ENCODE measurements at places on chromosomes 3 and 15.

DNA sequence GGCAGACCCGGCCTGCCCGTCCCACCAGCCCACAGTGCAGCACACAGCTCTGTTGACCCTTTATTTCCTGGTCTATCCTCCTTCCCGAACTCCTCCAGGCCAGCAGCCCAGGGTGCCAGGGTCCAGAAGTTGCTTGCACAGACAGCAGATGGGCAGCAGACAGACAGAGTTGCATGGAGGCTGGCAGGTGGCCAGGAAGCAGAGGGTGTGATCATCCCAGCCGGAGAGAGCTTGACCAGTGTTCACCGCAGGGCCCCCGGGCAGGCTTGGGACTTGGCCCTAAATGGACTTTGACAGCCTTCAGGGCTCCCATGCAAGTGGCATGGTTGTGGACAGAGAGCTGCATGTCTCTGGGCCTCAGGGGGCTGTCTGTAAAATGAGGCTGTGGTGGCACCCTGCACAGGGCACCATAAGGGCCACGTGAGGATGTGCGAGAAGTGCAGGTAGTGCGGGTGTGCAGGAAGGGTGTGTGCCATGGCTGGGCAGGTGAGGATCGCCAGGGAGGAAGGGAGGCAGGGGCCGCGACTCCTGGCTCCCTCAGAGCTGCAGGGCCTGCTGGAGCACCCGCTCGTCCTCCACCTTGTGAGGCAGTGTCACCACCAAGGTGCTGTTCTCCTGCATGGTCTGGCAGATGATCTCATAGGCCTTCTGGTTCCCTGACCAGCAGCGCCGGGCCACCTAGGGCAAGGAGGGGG is 6.3 kb upstream of the ZXDC start:
- no peak for DNase-seq

- DNase-seq, result no peak
These were observed 9.1 kb downstream of the CDAN1 start for GRCh38 chr15:42727750-42728381.

GRCh38 chr15:99986297-99987118 is 253.3 kb upstream of the LYSMD4 start:
- no peak for DNase-seq

DNA sequence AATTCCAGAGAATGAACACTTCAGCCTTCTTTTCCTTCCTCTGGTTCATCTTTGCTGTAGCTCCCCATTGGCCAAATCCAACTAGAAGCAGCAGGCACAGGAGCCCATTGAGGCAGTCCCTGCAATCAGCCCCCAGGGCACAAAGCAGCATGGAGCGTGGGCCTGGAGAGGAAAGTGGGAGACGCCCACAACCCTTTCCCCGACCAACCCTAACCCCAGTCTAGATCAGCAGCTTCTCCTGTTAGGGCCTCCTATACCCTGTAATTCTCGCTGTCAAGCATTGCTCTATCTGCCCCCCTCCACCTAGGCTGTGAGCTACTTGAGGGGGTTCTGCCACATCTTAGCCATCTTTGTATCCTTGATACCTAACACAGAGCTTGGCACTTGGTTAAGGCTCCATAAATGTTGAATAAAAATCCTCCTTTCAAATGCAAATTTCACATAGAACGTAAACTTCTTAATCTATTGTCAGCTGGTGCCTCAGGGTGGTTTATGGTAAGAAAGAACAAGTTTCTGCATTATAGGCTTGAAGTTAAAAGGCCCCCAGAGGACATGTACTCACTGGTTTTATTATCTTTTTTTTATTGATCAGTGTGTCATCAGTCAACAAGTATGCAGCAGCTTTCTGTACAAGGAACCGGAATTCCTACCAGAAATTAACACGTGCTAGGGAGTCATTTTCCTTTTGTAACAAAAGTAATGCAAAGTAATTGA is 97.9 kb upstream of the PFN2 start:
- no peak for DNase-seq

- no peak for DNase-seq
These were observed 441.9 kb upstream of the THRB start for GRCh38 chr3:24936574-24936973.

- DNase-seq, result peak; percentile 30
These were observed 182.7 kb upstream of the GADL1 start for GRCh38 chr3:31077021-31077601.

DNA sequence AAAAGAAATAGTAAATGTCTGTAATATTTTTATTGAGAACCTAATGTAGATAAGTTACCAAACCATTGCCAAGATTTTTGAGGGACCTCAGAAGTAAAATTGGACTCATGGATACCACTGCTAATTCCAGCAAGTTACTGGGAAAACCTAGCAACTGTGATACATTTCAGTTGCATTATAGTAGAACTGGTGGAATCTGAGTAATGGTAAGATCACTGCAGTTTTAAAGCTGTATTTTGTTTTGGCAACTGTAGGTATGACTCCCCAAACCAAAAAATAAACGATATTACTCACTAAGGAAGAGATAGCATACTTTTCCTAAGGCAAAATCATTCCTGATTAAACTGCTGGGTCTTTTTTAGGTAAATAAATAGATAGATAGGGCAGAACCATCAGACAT is 54.0 kb downstream of the ARMC8 start:
- no peak for DNase-seq

GRCh38 chr3:4938281-4938982 is 40.8 kb upstream of the BHLHE40 start:
- no peak for DNase-seq

GRCh38 chr15:89904519-89904918 is 8.2 kb downstream of the ARPIN start:
- DNase-seq, result no peak

- no peak for DNase-seq
These were observed 342.1 kb downstream of the OCA2 start for GRCh38 chr15:27757052-27757451.

DNA sequence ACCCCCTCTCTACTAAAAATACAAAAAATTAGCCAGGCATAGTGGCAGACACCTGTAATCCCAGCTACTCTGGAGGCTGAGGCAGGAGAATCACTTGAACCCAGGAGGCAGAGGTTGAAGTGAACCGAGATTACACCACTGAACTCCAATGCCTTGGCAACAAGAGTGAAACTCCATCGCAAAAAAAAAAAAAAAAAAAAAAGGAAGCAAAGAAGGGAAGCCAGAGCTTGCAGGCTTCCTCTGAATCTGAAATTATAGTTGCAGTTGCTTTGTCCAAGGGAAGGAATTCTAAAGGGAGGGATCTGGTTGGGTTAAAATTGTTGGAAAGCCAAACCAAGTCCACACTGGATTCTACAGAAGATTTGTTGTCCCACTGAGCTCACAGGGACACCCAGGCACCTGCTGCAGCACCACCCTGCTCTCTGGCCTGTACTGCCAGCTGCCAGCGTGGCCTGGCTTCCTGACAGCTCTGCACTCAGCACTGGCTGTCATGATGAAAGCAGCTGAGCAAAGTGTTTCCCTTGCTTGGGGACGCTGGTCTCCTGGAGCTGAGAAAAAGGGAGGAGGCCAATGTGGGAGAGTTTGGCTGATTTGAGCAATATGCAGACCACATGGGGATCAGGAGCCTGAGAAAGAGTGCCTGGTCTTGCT is 88.8 kb upstream of the HES1 start:
- no peak for DNase-seq

- DNase-seq, result no peak
These were observed 283.9 kb upstream of the LYSMD4 start for GRCh38 chr15:100017140-100017539.

DNA sequence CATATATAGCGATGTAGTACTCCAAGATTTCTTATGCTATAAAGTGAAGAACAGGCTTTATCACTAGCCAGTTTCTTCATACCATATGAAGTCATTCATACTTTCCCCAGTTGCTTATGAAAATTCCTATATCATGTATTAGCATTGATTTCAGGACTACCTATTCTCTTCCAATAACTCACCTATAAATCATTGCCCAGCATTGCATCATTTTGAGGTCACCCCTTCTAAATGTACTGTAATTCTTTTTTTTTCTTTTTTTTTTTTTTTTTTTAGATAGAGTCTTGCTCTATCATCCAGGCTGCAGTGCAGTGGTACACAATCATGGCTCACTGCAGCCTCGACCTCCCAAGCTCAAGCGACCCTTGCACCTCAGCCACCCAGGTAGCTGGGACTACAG is 27.1 kb downstream of the RTP3 start:
- no peak for DNase-seq

GRCh38 chr3:173529062-173529711 is 131.6 kb downstream of the NLGN1 start:
- no peak for DNase-seq

Measured in AG09319 (cell line).